ENCODE measurements at places on chromosomes 11 and 22.

DNA sequence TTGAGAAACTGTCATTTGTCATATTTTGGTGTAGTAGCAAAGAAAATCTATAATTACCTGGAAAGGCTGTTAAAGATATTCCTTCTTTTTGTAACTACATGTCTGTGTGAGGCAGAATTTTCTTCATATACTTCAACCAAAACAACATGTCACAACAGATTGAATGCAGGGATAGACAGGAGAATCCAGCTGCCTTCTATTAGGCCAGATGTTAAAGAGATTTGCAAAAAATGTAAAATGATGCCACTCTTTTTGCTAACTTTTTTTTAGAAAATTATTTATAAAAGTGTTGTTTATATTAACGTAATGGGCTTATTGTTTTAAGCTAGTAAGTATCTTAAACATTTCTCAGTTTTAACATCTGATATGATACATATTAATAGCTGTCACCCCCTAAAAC, 12.7 kb downstream of the DGKZ start:
- DNase-seq: no peak

- no peak for DNase-seq
Measured at GRCh38 chr11:825366-826226, 2.1 kb upstream of the CRACR2B start.

GRCh38 chr11:2828585-2829330, 56.8 kb downstream of the CDKN1C start:
- DNase-seq: no peak

DNA sequence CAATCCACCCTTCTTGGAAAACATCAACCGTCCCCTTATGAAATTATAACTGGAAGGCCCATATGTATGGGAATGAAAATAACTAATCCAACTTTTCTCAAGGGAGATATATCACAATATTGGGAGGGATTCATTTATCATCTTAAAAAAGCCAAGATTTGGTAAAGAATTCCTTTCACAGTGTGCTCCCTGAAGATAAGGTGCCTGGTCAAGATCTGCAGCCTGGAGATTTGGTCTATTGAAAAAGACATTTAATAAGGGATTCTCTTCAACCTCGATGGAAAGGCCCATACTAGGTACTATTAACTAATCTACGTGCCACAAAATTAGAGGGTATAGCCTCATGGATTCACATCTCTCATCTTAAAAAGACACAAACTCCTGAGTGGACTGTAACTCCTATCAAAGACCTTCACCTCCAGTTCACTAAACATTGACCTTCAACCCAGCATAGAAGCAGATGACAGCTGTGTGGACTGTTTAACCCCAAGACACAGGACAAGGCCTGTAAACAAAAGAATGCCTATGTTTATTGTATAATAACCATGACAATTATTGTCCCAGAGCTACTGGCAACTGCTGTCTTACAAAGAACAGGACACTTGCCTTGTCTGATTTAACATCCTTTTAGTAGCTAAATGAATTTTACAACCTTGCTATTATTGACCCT, 4.8 kb upstream of the FDX1 start:
- no peak for DNase-seq

DNA sequence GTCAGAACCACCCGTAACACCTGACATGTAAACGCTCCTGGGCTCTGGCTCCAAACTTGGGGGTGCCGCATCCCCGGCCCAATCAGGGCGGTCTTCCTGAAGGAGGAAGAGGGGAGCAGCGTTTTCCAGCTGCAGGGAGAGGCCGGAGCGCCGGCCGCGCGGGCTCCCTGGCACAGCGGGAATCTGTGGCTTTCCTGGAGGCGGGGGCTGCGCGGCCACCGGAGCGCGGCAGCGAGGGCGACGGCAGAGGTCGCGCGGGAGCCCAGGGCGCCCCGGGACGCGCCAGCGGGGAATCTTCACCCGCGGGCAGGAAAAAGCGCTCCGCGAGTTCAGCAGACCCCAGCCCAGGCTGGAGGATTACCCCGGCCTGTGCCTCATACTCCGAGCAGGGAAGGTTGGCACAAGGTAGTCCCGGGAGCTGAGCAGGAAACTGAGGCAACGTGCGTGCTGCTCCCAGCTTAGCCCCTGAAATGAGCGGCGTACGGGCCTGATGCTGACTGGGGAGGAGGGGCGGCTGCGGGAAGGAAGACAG, 600 bp upstream of the ESAM start:
- no peak for DNase-seq

GRCh38 chr11:126878913-126879482, 121.6 kb downstream of the KIRREL3 start:
- DNase-seq: no peak

- no peak for DNase-seq
Measured at GRCh38 chr11:116640641-116641402, 132.0 kb downstream of the BUD13 start.

DNA sequence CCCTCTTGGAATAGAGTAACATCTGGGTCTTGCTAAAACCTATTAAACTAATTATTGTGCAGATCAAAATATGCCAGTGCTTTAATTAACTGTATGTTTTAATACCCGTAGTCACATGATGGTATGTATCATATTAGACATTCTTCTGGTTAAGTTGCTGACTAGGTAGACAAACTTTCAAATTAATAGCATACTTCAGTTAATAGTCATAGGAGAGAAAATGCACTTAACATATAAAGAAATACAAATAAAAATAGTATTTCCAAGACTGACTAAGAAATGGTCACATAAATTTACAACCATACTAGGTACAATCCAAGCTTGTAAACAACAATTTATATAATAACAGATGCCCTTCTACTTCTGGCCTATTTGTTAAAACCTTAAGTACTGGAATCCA, 7.6 kb upstream of the EXPH5 start:
- DNase-seq: no peak

DNA sequence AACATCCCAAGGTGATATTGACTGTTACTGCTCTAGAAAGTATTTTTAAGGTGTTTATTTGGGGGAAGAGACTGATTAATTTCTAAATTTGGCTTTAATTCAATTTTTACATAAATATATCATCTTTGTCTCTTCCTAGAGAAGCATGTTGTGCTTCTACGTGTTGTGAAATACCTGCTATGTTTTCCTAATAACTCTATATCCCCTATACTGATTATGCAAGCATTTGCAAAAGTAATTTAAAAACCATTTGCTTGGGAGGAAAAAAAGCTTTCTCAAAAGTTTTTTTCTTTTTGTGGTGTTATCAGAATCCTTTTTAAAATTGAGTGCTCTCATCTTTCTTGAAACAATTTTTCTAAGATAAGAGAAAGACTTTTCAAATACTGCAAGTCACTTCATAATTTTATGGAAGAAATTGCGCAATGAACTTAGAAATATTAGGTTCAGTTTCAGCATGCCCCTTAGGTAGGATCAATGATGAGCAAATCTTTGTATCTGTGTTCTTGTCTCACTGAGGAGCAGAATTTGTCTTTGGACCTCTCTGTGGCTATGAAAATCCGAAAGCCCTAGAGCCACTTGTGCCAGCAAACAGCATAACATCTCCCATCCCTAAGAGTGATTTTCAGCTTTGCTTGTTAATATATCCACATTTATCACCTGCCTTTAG, 7.4 kb upstream of the BLID start:
- no peak for DNase-seq

- DNase-seq: no peak
Measured at GRCh38 chr22:32052936-32053791, 10.1 kb downstream of the SLC5A1 start.

GRCh38 chr11:118074091-118074685, 2.7 kb upstream of the TMPRSS4 start:
- DNase-seq: no peak

DNA sequence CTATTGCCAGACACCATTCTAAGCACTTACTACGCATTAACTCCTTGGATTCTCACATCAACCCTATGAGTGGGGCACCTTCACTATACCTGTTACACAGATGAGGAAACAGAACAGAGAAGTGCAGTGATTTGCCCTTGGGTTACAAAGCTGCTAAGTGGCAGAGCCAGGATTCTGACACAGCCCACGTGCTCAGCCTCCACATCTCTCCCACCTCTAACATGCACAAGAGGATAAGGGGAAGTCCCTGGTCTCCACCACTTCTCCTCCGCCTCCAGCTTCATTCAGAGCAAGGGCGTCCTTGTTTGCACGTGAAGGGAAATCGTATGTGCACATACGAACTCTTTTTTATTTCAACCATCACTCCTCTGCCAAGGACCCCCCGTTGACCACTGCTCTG, 53.7 kb downstream of the CDON start:
- peak; percentile 7 for DNase-seq

- DNase-seq: no peak
Measured at GRCh38 chr11:130886704-130887103, 29.6 kb downstream of the SNX19 start.

DNA sequence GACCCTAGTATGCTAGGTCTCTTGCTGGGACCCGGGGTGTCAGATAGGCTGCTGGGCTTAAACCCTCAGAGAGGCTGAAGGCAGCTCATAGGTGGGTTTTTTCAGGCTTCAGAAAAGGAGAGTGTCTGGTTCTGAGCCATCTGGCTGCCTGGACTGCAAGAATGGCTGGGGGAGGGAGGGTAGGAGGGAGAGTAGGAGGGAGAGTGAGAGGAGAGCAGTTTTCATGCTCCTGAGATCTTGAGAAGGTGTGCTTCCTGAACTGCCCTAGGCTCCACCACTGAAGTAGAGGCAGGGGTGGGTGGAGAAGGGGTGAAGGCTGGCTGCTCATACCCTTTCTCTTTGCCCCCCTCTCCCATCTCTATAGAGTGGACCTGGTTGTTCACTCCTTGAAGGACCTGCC, 4.6 kb downstream of the HMBS start:
- no peak for DNase-seq

DNA sequence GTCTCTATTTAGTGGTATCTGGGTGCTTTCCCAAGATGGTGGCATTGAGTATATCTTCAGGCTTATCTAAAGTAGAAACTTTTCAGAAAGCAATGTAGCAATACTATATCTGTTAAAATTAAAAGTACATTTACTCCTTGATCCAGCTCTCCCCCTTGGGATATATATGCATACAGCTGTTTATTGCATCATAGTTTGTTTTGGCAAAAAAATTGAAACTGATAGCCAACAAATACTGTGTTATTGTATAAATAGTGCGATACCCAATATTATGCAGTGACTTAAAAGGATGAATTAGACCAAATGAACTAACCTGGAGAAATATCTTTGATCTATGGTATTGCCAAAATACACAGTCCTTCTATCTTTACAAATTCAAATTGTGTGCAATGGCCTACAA, 8.4 kb upstream of the OR10A3 start:
- DNase-seq: no peak

- DNase-seq: no peak
Measured at GRCh38 chr11:64121663-64122410, 44.1 kb downstream of the MACROD1 start.

DNA sequence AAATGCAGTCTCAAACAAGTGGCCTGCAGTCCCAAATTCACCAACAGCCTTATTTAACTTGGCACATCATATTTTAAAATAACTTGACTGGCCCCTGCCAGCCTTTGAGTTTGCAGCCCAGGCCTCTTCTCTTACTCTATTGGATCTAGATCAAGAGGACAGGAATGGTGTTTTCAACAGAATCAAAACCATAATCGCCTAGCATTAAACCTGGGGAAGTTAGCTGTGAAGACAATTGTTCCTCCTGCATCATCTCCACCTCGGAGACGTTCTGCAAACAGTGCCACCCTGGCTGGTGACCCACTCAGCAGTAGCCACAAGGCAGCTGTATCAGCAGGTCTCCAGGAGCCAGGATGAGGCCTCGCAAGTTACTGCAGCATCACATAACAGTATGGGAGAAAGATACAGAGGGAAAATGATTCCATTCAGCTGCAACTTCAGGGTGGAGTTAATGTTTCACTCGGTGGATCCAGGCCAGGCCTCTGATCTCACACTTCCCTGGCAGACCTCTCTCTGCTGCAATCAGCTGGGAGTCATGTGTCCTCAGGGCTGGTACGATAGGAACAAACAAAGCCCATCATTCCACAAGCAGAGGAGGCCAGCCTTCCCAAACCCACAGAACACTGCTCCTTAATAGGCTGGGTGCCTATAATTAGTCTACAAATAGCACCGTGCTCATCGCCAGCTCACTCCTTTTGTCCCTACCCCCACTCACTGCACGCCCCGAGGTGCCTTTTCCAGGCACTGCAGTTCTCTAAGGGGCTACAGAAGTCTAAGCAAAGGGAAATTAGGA, 18.6 kb upstream of the SCN2B start:
- DNase-seq: peak; percentile 87

- DNase-seq: no peak
Measured at GRCh38 chr22:40345271-40345670, 1.0 kb upstream of the ADSL start.

GRCh38 chr22:19896665-19897355, 42.1 kb upstream of the GNB1L start:
- no peak for DNase-seq

GRCh38 chr11:92929246-92929645, 40.2 kb upstream of the MTNR1B start:
- DNase-seq: no peak

DNA sequence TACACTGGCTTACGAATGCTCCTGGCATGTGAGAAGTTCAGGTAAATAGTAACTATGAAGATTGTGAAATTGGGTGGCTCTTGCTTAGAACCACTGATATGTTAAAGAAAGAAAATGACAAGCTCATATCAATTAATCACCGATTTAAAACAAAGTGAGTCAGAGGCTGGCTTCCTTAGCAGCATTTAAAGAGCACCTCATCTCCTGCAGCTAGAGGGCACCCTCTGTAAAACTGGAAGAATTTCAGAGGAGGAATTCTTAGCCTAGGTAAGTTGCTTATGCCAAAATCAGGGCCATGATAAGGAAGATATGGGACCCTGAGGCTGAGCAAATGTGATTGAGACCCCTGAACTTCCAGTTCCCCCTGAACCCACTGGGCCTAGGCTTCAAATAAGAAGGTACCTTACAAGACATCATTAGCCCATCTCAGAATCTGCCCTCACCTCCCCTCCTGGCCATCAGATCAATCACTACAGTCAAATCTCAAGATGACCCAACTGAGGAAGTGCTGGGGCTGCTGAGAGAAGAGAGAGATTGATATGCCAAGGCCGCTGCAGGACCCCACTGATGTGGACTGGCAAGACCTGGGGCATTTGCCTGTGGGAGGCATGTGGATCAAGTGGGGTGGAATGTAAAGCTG, 8.6 kb upstream of the CD3E start:
- DNase-seq: no peak

DNA sequence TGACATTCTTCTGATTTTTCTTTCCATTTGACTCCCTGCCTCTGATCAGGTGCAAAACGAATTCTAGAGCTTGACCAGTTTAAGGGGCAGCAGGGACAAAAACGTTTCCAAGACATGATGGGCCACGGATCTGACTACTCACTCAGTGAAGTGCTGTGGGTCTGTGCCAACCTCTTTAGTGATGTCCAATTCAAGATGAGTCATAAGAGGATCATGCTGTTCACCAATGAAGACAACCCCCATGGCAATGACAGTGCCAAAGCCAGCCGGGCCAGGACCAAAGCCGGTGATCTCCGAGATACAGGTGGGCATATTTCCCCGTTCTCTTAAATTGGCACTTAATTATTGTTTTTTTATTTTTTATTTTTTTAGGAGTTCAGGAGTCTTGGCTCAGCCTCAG, 15.4 kb downstream of the XRCC6 start:
- DNase-seq: no peak

DNA sequence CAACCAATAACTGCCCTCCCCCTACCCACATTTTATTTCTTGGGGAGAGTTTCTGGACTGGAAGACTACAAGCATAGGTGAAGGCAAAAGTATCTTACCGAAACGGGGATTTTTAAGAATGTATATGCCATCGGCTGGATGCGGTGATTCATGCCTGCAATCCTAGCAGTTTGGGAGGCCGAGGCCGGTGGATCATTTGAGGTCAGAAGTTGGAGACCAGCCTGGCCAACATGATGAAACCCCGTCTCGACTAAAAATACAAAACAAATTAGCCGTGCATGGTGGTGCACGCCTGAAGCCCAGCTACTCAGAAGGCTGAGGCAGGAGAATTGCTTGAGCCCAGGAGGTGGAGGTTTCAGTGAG, 20.8 kb upstream of the SLN start:
- no peak for DNase-seq

Data from putamen (tissue), 1 donor.